ENCODE measurements at places on chromosomes 5 and 9.

DNA sequence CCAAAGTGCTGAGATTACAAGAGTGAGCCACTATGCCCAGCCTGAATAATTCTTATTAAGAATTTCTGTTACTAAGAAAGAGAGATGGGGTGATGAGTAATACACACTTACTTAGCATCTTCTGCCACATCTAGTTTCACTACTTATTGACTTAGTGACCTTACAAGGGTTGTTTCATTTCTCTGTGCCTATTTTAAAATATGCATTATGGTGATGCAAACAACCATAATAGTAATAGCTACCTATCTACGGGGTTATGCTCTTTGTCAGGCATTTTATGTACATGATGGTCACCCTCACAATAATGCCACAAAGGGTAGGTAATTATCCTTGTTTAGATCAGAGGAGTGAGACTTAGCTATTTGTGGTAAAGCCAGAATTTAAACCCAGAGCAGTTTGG, 499.0 kb upstream of the SGCD start:
- DNase-seq = no peak

- peak; percentile 2 for DNase-seq
Measured at GRCh38 chr5:86030753-86031152, 587.0 kb upstream of the COX7C start.

GRCh38 chr5:62341783-62342475, 35.9 kb downstream of the KIF2A start:
- no peak for DNase-seq

- no peak for DNase-seq
Measured at GRCh38 chr5:10726913-10727517, 34.0 kb downstream of the DAP start.

DNA sequence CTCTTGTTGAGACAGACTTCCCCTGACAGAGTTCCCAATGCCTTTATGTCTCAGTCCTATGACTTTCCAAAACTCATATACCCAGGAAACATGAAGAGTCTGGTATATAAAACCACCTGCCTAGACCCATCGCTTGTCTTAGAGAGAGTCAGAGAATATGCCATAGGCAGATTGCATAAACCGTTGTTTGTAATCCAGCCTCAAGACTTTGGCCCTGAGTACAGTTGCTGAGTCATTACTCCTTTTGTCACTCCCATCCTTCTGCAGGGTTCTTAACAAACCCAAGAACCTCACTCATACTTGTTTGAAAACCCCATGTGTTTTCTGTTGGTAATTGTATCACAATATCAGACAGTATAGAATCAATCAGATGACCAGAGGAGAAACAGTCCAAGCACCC, 616.3 kb downstream of the SLCO4C1 start:
- DNase-seq = no peak

DNA sequence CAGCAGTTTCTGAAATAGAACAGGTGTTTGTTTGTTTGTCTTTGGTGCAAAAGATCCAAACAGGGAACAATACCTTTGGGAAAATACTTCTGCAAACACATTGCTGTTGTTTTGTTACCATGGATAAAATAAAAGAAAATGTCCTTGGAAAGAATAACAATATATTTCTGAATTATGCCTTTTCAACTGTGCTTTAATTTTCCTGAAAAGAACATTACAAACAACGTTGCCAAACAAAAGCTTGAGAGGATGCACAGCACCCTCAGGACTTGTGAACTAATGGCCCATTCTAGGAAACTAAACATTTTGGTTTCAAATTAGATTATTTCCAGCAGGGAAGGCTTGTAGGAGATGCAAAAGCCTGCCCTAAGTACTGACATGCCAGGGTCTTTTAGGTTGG, 967.2 kb downstream of the TLE4 start:
- DNase-seq = no peak

DNA sequence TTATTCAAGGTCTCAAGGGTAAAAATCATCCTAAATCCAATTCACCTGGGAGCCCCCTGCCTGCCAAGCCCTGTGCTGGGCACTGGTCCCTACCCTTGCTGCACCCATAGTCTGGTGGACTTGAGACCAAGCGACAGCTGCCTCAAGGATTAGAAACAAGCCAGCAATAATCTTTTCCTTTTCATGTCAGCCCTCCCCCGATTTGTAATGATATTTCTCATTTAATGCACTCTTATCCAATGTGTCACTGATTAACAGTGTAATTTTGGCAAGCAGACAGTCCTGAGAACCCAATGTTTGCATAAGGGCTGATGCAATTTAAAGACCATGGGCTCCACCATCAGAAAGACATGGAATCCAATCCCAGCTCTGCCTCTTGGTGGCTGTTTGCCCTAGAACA, 108.9 kb downstream of the ACTL7B start:
- DNase-seq = peak; percentile 4

DNA sequence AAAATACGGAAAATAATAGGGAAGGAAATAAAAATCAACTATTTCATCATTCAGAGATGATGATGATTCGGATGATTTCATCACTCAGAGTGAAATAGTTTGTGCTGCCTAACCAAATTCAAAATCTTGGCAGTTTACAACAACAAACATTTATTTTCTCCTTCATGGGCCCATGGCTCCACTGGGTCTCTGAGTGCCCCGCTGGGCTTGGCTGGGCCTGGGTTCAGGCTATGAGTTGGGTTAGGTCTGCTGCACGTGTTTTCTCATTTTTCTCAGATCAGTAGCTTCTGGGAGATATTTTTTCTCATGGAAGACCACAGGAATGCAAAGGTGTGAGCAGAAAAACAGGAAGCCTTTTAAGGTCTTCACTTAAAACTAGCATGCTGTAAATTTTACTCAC, 24.0 kb upstream of the F2RL1 start:
- DNase-seq = no peak

GRCh38 chr5:73363911-73364730, 84.5 kb downstream of the FOXD1 start:
- no peak for DNase-seq

- no peak for DNase-seq
Measured at GRCh38 chr5:119220576-119221197, 135.1 kb upstream of the TNFAIP8 start.

DNA sequence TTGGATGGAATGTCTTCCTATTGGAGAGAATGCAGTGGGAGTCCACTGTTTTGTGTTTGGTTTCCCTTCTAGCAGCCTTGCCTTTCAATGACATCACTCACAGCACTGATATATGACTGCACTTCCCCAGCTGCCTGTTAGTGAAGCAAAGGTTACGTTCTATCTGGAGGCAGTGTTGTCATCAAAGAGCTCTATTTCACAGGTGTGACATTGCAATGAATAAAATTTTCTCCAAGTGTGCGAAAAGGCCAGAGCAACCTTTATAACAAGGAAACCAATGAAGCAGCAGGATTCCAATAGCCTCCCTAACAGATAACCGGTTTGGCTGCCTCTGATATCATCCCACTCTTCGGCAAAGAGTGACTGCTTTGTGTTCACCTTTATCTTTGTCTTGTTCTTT, 523.5 kb upstream of the ZNF608 start:
- no peak for DNase-seq

DNA sequence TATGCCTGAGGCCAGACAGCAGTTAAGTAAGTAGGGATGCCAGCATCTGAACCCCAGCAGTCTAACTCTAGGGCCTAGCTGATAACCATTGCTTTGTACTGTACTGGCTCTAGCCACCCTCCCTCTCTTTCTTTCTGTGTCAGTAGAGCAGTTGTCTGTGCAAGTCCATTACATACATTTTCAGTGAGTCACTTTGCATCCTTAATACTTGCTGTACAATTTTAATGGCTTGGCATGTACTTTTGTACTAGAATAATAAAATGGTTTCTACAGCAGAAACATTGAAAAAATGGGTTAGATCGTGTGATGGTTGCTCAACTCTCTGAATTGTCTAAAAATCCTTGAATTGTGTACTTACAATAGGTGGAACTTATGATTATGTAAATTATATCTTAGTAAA, 1.5 kb upstream of the TTC39B start:
- DNase-seq = no peak

DNA sequence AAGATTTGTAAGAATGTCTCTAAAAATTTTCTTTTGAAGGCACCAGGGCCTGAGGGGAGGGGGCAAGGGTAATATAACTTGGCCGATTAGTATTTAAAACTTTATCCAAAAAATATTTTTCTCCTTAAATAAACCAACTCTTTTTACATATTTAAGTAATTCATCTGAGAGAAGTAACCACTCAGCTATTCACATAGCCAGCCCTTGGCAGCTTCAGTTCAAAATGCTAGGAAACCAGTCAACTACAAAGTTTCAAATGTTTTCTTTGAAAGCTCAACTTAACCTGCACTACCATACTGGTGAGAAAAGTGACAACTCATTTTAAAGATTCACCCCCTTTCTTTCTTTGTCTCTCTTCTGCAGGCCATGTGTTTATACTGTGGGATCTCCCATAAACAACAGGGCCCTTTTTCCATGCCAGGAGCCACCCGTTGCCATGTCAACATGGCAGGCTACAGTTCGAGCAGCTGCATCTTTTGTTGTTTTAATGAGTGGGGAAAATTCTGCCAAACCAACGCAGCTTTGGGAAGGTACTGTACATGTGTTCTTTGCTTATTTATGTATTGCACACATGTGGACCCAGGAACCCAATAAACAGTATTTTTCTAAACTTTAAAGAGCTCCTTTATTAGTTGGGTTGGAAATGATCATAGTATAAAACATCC, 46.3 kb downstream of the AOPEP start:
- peak; percentile 93 for DNase-seq

DNA sequence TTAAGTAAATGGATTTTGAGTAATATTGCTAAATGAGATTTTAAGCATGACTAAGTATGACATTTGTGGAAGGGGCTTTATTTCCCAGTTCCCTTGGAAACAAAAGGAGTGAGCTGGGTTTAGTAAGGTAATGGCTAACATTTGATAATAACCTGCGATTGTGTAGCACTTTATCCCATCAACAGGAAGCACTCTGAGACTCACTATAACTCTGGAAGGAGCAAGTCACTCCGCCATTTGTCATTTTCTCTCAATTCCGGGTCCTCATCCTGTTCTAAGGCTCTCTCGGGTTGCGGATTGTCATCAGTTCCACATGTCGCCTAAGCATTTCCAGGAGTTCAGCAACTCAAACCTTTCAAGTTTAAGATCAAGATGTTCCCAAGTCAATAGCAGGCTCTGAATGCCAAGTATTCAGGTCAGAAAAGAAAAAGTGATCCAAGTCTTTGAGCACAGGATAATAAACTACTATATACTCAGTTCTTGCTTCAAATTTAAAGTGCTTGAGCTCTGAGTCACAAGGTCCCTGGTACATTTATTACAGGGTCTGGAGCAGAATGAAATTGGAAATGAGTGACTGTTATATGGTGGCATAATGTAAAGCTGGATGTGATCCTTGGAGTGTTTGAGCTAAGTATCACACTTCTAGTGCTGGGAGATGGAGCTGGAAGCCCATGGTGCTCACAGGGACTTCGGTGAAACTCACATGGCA, 39.3 kb downstream of the CAPSL start:
- DNase-seq = no peak

- DNase-seq = no peak
Measured at GRCh38 chr5:79171635-79172245, 60.1 kb downstream of the BHMT start.

- peak; percentile 36 for DNase-seq
Measured at GRCh38 chr9:77170991-77171699, 6.2 kb upstream of the VPS13A start.

- no peak for DNase-seq
Measured at GRCh38 chr5:133079048-133079447, 27.2 kb downstream of the HSPA4 start.

DNA sequence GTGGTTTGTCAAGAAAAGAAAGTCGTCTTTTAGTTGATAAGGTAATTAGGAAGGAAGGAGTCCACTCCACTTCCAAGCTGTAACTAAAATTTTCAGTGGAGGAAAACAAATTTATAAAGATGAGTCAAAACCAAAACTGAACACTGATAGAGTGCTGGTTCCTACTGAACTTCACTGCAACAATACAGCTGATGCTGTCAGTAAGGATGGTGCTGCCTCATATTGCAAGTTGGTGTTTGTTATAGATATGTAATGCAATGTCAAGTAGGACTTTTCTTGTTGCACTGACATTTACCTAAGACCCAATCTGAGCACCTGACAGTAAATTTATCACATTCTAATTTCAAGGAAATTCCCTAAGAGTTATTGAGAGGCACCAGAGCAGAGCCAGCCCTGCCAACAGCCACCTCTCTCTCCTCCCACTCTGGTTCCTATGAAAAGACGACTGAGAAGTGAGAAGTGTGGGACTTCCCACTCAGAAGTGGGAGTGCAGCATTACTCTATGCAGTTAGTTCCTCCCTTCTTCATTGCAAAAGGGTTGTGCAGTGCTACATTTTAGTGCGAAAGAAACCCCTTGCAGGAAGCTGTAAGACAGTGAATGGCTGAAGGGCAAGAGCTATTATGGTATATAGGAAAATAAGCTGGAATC, 350.8 kb downstream of the NFIB start:
- DNase-seq = no peak

- DNase-seq = no peak
Measured at GRCh38 chr9:76713381-76713780, 50.9 kb upstream of the PCA3 start.

- DNase-seq = no peak
Measured at GRCh38 chr5:157568222-157568621, 7.4 kb downstream of the ADAM19 start.

- DNase-seq = no peak
Measured at GRCh38 chr5:119347574-119347973, 8.2 kb upstream of the TNFAIP8 start.

DNA sequence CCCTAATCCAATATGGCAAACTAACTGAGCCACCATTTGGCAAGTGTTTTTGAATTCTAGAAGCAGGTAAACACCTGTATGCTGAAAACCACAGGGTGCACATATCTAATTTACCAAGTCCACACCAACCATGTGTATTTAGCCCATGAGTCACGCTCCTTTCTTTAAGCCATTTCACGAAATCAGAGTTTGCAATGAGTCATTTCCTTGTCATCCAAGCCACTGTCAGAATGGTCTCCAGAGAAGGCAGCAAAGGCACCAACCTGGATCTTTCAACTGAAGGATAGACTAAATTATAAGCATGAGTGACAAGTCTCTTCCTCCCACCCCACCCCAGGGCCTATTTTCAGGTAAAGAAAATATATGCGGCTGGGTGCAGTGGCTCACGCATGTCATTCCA, 110.0 kb downstream of the PAX5 start:
- DNase-seq = peak; percentile 19

DNA sequence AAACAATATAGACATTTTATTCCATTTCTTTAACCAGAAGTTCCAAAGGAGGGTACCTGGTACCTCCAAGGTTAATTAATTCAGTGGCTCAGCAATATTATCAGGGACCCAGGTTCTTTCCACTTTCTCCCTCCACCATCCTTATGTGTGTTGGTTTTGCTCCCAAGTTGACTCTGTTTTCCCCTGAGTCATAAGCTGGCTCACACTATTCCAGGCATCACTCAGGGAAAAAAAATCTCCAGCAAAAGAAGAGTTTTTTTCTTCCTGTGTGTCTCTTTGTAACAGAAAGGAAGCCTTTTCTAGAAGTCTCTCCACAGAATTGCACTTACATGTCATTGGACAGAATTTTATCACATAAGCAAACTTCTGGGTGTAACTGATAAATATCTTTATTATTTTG, 31.2 kb upstream of the GALNT10 start:
- DNase-seq = no peak

GRCh38 chr9:82423700-82424099, 435.1 kb downstream of the SPATA31D1 start:
- no peak for DNase-seq

GRCh38 chr9:136745389-136746154, 2.8 kb downstream of the LCN6 start:
- no peak for DNase-seq

Data from NCI-H2029 (cell line).